Uterus (tissue), 4 donors: ENCODE measurements at places on chromosomes 13 and 19.

- no peak for DNase-seq
Observed at GRCh38 chr19:58157045-58157728, 6.6 kb upstream of the ZNF329 start.

DNA sequence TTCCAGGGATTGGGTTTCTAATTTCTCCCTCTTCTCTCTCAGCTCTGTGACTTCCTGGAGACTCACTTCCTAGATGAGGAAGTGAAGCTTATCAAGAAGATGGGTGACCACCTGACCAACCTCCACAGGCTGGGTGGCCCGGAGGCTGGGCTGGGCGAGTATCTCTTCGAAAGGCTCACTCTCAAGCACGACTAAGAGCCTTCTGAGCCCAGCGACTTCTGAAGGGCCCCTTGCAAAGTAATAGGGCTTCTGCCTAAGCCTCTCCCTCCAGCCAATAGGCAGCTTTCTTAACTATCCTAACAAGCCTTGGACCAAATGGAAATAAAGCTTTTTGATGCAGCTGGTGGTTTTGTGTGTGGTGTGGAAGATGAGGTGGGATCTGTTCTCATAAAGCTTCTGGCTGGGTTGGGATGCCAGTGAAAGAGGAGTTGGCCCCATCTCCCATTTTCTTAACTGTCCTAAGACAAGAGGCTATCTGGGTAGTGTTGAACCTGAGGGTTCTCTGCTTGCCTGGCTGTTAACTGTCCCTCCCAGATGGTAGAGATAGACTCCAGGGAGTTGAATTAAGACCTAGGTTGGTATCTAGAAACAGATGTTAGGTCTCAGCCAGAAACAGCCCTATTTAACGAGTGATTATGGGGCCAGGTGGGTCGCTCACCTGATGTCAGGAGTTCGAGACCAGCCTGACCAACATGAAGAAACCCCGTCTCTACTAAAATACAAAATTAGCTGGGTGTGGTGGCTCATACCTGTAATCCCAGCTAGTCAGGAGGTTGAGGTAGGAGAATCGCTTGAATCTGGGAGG lies 1.6 kb downstream of the FTL start:
- DNase-seq = no peak

DNA sequence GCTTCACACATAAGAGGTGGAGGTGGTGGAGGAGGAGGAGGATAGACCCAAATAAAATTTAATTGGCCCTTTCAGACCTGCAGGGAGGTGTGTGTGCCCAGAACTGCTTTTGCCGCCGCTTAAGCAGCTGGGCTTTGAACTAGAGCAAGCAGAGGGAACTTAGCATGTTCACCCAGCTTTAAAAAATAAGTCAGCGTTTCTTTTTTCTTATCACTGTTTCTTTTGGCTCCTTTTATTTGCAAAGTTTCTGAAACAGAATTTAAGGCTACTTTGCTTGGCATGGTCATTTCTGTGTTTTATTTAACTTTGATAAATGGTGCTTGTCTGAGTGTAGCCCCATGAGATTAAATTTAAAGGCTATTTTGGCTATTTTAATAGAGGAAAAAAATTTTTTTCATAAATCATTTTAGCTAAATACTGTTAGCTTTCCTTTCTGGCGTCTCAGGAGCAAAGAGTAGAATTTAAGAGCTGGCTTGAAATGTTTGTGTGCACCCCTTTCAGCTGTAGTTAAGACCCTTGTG lies 43.3 kb upstream of the RNF113B start:
- DNase-seq = no peak

- no peak for DNase-seq
Observed at GRCh38 chr13:73372666-73373627, 314.1 kb downstream of the KLF5 start.

DNA sequence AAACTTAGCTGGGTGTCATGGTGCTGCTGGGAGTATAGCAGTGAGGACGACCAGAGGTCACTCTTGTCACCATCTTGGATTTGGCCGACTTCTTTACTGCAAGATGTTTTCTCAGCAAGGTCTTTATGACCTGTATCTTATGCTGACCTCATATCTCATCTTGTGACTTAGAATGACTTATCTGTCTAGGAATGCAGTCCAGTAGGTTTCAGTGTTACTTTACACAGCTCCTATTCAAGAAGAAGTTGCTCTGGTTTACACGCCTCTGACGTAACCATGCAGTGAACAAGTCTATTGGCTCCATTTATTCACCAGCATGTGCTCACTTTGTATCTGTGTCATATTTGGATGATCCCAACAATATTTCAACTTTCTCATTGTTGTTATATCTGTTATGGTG lies 26.7 kb downstream of the ZNF850 start:
- DNase-seq = no peak

DNA sequence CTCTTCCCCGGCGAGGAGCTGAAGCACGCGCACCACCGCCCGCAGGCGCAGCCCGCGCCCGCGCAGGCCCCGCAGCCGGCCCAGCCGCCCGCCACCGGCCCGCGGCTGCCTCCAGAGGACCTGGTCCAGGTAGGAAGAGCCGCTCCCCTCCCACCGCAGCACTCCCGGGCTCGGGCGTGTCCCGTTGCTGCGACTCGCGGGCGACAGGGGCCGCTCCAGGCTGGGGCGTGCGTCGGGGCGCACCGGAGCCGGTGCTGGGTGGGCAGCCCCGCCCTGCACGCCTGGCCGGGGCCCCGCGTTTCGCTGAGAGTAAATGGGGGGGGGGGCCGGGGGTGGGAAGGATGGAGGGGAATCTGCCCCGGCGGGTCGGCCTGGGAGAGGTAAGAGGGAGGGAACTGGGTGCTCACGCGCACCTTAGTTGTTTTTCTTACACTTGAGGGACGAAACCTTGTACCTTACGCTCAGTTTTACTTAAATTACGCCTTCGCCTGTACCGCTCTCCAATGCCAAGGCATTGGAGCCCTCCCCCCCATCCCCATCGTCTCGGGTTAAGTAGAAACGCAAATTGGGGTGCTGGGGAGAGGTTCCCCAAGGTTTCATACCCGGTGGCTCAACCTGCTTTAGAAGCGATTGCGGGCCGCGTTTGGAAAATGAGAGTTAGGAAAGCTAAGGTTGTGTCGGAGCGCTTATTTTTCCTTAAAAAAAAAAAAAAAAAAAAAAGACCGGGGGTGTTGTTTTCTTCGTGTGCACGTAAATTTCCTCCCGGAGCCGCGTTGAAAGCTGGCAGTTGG lies 850 bp downstream of the KLF5 start:
- peak; percentile 31 for DNase-seq

- no peak for DNase-seq
Observed at GRCh38 chr19:12733369-12734214, 892 bp downstream of the TRIR start.

- DNase-seq = no peak
Observed at GRCh38 chr13:99389520-99390304, 82.5 kb upstream of the GPR183 start.

GRCh38 chr19:16125737-16126495 lies 14.2 kb downstream of the RAB8A start:
- no peak for DNase-seq
